Stimulated activated CD4-positive, alpha-beta T cell treated with anti-CD3 and anti-CD28 coated beads, TNF-alpha, amount 100 ng/mL, for 24 hours (primary cell): ENCODE measurements at places on chromosomes 12 and 14.

DNA sequence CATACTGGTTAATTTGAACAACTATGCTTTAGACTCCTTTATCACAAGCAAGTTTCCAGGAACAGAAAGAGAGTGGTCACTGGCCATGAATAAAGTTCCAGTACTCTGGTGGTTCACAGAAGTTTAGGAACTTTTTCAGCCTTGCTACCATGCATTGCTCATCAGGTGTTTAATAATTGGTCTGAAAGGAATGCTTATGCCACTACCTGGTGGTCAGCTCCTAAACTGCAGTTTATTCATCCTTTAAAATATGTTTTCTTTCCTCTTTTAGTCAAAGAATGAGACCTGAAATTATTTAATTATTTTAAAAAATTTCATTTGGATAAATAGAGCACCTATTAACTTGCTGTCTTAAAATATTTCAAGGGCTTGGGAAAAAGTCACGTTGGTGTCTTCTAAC lies 260.1 kb upstream of the OR4E1 start:
- no peak for DNase-seq

- no peak for DNase-seq
Observed at GRCh38 chr12:79643821-79644220, 46.9 kb downstream of the PAWR start.

DNA sequence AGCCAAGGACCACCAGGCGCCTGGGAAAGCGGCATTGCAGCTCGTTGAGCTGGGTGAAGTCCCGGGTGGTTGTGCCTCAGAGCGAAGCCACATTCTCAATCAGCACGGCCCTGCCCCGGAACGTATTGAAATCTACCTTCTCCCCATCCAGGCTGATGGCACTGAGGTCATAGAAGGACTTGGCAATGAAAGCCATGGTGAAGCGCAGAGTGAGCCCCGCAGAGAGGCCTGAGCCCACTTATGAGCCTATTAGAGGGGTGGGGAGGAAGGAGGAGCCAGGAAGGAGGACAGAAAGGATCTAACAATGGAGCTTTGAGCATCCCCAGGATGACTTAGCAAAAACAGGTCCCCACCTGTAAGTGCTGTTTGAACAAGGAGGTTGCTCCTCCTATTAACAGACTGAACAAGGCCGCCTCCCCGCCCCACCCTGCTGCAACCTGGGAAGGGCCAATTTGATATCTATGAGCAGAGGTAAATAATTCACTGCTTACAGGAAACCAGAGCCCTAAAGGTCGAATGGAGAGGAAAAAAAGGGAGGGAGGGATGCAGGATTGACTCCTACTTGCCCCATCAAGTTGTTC lies at the start of gene GPX2:
Gene GPX2 (minus strand): TSS at position 215 of the 581 bp plus-strand sequence. CDS start 19 bp downstream, at position 196.
- no peak for DNase-seq

GRCh38 chr12:132734206-132734605 lies 23.6 kb downstream of the PGAM5 start:
- DNase-seq, result no peak

GRCh38 chr12:62472472-62472871 lies 5.8 kb downstream of the MON2 start:
- no peak for DNase-seq
